Activated gamma-delta T cell treated with Interleukin-2 at 50 U/mL for 16 hours (primary cell): ENCODE measurements at places on chromosomes 4 and X.

DNA sequence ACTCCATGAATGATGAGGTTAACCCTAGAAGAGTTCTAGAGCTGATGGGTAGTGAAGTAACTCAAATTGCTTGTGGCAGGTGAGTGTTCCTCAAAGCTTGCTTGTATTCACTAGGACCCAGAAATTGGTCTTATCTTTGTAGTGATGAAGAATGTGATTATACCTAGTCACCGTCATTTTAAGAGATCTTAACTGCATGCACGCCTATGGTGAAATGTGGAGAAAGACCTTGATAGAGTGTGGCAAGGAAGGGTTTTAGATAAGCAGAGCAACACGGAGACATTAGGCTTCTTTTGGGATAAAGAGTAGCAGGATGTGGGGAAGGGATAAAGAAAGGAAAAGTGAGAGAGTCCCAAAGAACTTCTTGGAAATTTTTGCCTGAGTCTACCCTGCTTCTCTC is 42.4 kb downstream of the NAP1L5 start:
- no peak for DNase-seq

- DNase-seq: no peak
Observed at GRCh38 chrX:38108364-38108763, 102.0 kb downstream of the SYTL5 start.

DNA sequence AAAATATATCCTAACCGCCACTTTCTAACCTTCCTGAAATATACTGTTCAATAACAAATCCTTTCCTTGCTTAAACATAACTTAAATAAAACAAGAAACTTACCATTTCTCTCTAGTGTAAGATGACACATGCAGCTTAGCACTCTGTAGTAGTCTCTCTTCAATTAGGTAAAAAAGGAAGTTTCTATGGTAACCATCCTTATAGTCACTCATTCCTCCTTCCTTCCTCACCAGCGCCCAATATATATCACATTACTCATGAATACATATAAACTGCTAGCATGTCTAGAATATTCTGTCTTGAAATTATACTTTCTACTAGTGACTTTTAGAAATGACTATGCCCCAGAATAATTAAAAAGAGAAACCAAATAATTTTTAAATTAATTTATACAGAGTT is 112.2 kb downstream of the SNCA start:
- DNase-seq: no peak

GRCh38 chrX:13468096-13468495 is 101.3 kb upstream of the EGFL6 start:
- no peak for DNase-seq
